ENCODE measurements at places on chromosomes 12 and 14.

DNA sequence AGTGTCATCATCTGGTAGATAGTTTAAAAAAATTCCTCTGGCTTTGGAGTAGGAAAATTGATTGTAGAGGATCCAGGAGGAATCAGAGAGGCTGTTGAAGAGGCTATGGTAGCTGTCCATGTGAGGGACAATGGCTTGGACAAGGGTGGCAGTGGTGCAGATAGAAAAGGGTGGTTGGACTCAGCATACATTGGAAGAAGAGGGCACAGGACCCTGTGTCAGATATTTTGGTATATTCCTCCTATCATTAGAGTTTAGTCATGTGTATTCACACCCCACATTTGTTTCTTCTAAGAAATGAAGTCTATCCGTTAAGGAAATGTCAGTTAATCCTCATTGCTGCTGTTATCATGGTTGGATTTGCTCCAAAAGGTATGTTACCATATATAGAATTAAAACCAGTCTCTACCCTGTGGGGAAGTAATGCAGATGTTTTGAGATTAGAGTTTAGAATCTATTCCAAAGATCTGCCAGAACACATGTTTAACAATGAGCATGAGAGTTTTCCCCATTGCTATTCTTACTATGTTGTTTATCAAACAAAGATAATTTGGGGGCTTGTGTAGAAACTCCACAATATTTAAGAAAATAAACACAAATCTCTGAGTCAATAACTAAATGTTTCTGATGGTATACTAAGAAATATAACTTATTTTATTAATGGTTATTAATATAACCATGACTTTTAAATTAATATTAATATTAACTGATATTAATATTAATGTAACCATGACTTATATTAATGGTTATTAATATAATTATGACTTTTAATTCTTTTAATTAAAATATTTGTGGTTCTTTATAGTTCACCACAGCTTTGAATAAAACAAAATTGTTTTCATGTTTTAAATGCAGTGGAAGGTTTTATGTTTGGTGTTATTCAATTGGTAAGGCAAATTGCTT lies 80.9 kb downstream of the CRADD start:
- no peak overlapping the region for H3K27ac ChIP-seq
- DNase-seq = no peak
- no peaks in the 10 kb centered on the region for H3K4me1 ChIP-seq
- no peaks in the 10 kb centered on the region for H3K27me3 ChIP-seq
- no peaks in the 10 kb centered on the region for H3K36me3 ChIP-seq

GRCh38 chr12:25552681-25553080 lies 402 bp downstream of the LMNTD1 start:
- H3K27ac ChIP-seq = no peak overlapping the region
- no peaks in the 10 kb centered on the region for H3K27me3 ChIP-seq

GRCh38 chr12:27732281-27732680 lies 21.6 kb downstream of the MRPS35 start:
- H3K4me1 ChIP-seq = no peaks in the 10 kb centered on the region
- no peak overlapping the region for H3K4me3 ChIP-seq
- no peaks in the 10 kb centered on the region for H3K27me3 ChIP-seq

DNA sequence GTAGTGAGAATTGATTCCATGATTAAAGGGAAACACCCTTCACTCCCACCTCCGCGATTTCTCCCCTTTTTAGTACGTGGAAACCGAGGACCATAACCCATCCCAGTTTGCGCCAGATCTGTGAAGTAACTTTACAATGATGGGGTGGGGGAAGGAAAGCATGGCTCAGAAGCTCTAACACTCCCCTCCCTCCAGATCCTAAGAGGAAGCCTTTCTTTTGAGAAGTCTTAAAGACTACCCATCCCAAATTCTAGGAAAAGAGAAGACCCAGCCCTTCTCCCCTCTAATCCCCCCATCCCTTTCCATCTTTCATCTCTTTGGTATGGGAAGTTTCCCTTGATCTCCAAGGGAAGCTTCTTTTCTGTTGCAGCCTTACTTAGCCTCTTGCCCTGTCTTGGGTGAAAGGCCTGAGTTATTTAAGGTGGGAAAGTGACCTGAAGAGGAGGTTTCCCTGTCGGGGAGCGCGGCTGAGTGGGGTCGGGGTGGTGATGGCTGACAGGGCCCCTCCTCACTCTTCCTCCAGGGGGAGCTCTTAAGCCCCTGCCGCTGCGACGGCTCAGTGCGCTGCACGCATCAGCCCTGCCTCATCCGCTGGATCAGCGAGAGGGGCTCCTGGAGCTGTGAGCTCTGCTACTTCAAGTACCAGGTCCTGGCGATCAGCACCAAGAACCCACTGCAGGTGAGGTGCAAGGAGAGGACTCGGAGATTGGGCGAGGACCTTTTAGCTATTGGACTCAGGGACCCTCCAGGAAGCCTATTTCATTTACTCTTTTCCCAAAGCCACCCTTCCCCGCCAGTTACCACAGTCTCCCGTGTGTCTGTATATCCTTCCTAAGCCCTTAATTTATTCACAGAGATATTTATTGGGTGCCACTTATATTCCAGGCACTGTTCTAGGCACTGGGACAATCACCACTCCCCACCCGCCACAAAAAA lies 1.8 kb downstream of the MARCHF9 start:
- no peaks in the 10 kb centered on the region for H3K36me3 ChIP-seq
- DNase-seq = no peak
- H3K27me3 ChIP-seq = no peaks in the 10 kb centered on the region
- peaks cover 12% of the 10 kb centered on the region for H3K4me1 ChIP-seq

GRCh38 chr12:72082986-72083820 lies 144.6 kb downstream of the TPH2 start:
- DNase-seq = no peak
- no peak overlapping the region for H3K4me3 ChIP-seq
- no peaks in the 10 kb centered on the region for H3K27me3 ChIP-seq
- H3K4me1 ChIP-seq = no peaks in the 10 kb centered on the region
- no peak overlapping the region for H3K27ac ChIP-seq
- H3K36me3 ChIP-seq = no peaks in the 10 kb centered on the region
